Fibroblast of villous mesenchyme (primary cell): ENCODE measurements at places on chromosomes 7 and 10. TPM values are rescaled to one million over a fixed set of nuclear protein-coding genes. Genes with fewer than 3 reads are reported as not detected.

The ZFAND2A gene
- 11.7 and 17.4 TPM in 2 replicates for total RNA-seq

The HOXA2 gene
- total RNA-seq: 0.64 and 0.86 TPM in 2 replicates

The NUTM2D gene
- 0.43 and 0.97 TPM in 2 replicates for total RNA-seq

The CARD11 gene
- total RNA-seq: under 0.01 TPM in 1 of 2 replicates, not detected in the other

The PRR15 gene
- 1.3 and 5.2 TPM in 2 replicates for total RNA-seq

The LRGUK gene
- 0.32 and 0.43 TPM in 2 replicates for total RNA-seq

The CDHR1 gene
- under 0.01 and 0.43 TPM in 2 replicates for total RNA-seq

DNA sequence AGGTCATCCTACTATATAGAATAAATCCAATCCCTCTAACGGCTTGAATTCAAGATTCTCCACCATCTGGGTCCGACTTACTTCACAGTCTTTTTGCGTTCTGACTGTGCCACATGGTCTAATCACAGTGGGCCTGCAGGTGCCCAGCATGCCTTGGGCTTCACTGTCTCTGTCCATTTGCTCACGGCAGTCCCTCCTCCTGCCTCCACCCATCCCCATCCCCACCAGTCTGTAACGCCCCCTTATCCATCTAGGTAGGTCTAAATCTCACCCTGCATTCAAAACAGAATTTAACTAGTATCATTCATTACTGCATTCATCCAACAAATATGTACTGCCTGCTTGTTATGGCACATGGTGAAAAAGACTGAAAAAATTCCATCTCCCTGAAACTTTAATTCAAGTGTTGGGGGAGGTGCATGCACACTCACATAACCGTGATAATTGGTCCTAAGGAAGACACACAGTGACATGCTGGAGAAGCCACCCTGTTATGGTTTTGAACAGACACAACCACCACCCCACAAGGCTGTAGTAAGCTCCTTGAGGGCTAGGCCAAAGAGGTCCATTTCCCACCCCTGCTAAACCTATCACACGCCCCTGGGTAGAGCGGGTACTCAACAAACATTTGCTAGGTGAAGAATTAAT is 24.2 kb downstream of the SORBS1 start:
- DNase-seq: no peak

DNA sequence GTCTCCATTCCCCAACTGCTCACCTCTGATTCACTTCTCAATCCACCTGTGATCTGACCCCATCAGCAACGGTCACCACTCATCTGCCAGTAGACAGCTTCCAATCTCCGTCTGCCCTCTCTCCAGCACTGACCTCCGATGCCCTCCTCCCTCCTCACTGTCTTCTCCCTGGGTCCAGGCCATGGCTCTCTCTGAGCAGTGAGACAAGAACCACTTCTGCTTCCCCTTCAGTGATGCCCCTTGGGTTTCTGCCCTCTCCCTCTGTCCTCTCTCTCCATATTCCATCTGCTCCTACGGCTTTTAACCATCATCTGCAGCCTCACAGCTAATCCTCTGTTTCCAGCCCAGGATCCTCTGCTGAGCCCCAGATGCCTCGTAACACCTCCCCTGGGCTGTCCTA is 55.5 kb upstream of the OPALIN start:
- no peak for DNase-seq

DNA sequence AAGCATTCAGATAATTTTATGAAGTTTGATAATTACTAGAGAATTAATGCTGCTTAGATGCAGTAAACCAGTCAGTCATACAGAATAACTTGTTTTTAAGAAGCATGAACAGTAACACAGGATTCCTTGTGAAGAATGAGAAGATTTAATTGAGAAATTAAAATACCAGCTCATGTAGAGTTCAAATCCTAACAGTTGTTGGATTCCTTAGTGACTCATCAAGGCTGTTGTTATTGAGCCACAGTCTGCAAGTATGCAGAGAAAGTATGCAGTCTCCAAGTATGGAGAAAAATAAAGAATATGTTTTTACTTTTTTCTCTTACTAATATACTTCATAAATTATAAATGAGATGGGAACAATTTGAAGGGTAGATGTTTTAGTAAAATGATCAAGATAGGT is 30.2 kb upstream of the CYP26C1 start:
- DNase-seq: peak; percentile 73

- DNase-seq: no peak
These were observed 137.6 kb downstream of the RGS10 start for GRCh38 chr10:119404719-119405519.

DNA sequence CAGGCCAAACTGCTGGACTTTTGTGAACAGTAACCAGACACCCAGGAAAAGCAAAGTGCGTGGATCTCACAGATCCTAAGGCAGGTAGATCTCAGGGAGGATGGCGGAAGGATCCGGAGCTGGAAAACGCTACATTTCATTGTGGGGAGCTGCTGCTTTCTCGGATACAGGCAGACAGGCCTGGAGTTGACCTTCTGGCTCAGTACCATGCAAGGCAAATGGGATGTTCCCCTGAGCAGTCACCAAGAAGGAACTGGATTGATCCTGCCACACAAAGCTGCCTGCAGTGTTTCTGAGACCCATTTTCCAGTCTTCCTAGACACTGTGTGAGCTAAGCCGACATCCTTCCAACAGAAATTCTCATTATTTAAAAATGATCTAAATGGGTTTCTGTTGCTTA is 65.5 kb downstream of the ZRANB1 start:
- no peak for DNase-seq

DNA sequence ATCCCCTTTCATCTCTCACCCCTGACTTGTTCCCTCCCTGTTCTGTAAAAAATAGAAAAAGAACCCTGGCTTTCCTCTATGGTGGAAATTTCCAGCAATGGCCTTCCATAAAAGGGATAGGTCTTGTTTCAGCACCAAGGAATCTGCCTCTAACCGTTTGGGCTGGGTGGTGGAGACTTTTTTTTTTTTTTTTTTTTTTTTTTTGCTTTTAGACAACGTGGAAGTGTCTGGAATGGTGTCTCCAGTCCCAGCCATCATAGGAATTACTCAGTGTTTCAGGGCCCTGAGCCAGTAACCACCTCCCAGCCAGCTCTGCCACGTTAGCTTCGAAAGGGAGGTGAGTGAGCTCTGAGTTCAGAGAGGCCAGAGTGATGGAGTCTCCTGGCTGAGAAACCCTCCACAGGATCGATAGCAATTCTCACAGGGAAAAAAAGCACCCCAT is 97.3 kb upstream of the COL1A2 start:
- DNase-seq: peak; percentile 97
